Suprapubic skin (tissue), 4 donors: ENCODE measurements at places on chromosomes 5 and 9. TPM values are rescaled to one million over a fixed set of nuclear protein-coding genes. Genes with fewer than 3 reads are reported as not detected.

GRCh38 chr5:50691399-50692016 is 25.1 kb downstream of the PARP8 start:
- H3K27ac ChIP-seq: no peak overlapping the region
- H3K27me3 ChIP-seq: no peaks in the 10 kb centered on the region
- no peak overlapping the region for H3K4me3 ChIP-seq
- no peaks in the 10 kb centered on the region for H3K36me3 ChIP-seq
- H3K4me1 ChIP-seq: no peaks in the 10 kb centered on the region
- DNase-seq: no peak

- H3K4me1 ChIP-seq: no peaks in the 10 kb centered on the region
- H3K27ac ChIP-seq: no peak overlapping the region
- no peak overlapping the region for H3K4me3 ChIP-seq
- H3K36me3 ChIP-seq: no peaks in the 10 kb centered on the region
Measured at GRCh38 chr5:7261049-7261448, 134.9 kb upstream of the ADCY2 start.

Gene GLRX
- 30.9 TPM for total RNA-seq

DNA sequence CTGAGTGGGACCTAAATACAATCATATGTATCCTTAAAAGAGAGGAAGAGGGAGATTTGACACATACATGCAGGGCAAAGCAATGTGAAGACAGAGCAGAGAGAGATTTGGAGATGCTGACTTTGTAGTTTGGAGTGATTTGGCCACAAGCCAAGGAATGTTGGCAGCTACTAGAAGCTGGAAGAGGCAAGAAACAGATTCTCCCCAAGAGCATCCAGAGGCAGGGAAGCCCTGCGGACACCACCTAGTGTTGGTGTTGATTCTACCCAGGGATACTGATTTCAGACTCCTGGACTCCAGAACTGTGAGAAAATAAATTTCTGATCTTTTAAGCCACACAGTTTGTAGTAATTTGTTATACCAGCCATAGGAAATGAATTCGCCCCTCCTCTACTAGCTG is 64.9 kb upstream of the OSMR start:
- no peaks in the 10 kb centered on the region for H3K27me3 ChIP-seq
- H3K27ac ChIP-seq: no peak overlapping the region
- peak; percentile 90 for DNase-seq
- H3K4me1 ChIP-seq: peaks cover 27% of the 10 kb centered on the region

DNA sequence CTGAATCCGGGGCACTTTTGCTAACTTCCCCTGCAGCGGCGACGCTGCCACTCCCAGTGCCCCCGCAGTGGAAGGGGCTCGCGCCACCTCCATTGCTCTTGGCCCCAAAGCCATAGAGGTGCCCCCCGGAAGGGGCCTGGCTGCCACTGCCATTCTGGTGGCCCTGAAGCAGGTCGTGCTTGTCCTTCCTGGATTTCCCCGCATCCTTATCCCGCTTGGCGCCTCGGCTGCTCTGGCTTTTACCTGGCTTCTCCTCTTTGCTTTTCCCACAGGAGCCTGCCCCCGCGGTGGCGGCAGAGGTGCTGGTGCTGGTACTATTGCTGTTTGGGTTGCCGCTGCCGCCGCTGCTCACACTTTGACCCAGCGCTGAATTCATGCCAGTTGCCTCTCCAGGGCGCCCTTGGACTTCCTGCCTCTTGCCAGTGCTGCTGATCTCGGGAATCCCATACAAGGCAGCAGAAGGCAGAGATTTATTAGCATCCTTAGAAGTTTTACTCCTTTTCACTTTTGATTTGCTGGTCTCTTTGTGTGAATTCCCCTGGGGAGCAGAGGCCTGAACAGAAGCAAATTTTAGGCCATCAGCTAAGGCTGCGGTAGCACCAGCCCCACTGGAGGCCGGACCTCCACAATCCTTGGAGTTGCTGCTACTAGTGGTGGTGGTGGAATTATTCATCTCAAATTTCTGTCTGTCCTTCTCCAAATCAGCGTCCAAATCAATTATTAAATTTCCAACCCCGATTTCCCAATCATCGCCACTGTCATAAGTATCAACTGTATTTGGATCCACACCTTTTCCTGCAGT is 2.1 kb downstream of the ZNF608 start:
- peaks cover 62% of the 10 kb centered on the region for H3K4me1 ChIP-seq
- DNase-seq: no peak
- peak overlapping the region; percentile 53 for H3K4me3 ChIP-seq
- peaks cover 10% of the 10 kb centered on the region for H3K27me3 ChIP-seq
- peak overlapping the region; percentile 88 for H3K27ac ChIP-seq
- no peaks in the 10 kb centered on the region for H3K36me3 ChIP-seq

Gene TRMO
- total RNA-seq: 47.2 TPM

Gene ENHO
- total RNA-seq: 0.65 TPM

DNA sequence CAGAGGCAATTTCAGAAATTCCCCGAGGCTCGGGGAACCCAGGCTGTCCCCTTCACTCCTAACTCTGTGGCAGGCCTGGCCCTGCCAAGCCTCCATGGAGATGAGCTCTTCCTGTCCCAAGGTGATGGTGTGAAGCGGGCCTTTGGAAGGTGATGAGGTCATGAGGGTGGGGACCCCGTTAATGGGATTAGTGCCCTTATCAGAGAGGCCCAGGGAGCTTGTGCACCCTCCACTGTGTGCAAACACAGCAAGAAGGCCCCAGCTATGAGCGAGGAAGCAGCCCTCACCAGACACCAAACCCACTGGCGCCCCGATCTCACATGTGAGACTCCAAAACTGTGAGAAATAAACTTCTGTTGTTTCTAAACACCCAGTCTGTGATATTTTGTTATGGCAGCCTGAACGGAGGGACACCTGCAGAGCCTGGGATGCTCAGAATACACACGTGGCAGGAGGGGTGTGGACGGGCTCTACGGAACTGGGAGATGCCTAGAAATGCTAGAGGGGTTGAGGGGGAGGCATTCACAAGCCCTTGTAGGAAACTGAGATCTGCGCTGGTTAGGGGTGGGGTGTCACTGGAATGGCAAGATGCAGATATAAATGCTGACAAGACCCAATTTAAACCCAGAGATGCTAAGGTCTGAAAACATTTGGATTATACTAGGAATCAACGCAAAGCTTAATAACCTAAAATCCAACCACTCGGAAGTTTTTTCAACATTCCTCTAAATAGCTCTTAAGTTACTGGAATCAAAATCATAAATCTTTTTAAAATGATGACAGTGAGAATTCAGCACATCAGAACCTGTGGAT is 46.9 kb downstream of the ADAMTS2 start:
- H3K4me1 ChIP-seq: peaks cover 19% of the 10 kb centered on the region
- peak; percentile 22 for DNase-seq
- H3K4me3 ChIP-seq: no peak overlapping the region
- H3K27ac ChIP-seq: no peak overlapping the region

GRCh38 chr9:100756217-100756616 is 178.3 kb downstream of the CAVIN4 start:
- no peak overlapping the region for H3K27ac ChIP-seq

DNA sequence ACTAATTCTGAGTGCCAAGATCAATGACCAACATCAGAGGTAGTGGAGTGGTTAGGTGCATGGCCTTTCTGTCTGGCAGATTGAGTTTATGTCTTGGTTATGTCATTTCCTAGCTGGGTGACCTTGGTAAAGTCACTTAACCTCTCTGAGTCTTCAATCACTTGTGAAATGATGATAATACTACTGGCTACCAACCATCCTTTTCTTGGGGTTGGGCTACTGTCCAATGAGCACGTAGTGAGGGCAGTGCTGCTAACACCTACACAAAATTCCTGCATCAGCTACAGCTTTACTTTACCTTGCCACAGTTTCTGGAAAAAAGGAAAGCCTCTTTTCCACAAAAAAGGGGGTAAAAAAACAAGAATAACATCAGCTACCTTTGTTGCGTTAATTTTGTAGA is 12.4 kb downstream of the IL12B start:
- no peaks in the 10 kb centered on the region for H3K4me1 ChIP-seq
- no peak overlapping the region for H3K27ac ChIP-seq
- DNase-seq: no peak
- no peaks in the 10 kb centered on the region for H3K36me3 ChIP-seq

GRCh38 chr5:102231693-102232619 is 64.1 kb downstream of the SLCO4C1 start:
- no peaks in the 10 kb centered on the region for H3K27me3 ChIP-seq
- no peaks in the 10 kb centered on the region for H3K4me1 ChIP-seq
- H3K27ac ChIP-seq: no peak overlapping the region
- DNase-seq: no peak
- H3K36me3 ChIP-seq: no peaks in the 10 kb centered on the region

- DNase-seq: no peak
- no peak overlapping the region for H3K27ac ChIP-seq
- H3K4me3 ChIP-seq: no peak overlapping the region
Measured at GRCh38 chr9:33942471-33943083, 106.1 kb downstream of the UBAP2 start.

Gene SARDH
- 0.32 TPM for total RNA-seq

DNA sequence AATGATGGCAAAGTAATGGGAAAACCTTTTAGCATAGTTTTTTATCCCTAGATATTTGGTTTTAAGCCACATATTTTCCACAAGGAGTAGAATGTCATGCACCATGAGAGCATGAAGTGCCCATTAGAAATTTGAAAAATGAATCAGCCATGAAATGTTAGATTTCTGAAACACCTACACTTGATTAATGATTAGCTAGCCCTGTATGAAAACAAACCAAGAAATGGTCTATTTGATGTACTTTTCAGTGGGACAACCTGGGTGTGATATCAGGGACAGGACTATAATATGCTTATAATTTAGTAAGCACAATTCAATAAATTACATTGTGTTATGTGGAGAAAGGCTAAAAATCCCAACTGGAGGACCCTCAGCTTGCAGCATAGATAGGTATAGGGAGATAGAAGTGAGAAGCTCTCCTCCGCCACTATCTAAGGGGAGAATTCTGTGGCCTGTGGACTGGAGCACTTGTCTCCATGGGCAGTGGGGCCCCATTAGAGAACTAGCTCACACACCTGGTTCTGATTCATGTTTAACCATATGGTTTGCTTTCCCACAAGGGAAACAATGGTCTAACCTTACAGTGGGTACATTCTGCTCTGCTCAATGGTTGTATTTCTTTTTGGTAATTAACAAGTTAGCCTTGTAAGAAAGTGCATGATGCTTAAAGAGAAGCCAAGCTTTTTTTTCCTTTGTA is 35.2 kb downstream of the NUP214 start:
- DNase-seq: no peak
- H3K36me3 ChIP-seq: peaks cover 86% of the 10 kb centered on the region
- H3K4me1 ChIP-seq: no peaks in the 10 kb centered on the region

DNA sequence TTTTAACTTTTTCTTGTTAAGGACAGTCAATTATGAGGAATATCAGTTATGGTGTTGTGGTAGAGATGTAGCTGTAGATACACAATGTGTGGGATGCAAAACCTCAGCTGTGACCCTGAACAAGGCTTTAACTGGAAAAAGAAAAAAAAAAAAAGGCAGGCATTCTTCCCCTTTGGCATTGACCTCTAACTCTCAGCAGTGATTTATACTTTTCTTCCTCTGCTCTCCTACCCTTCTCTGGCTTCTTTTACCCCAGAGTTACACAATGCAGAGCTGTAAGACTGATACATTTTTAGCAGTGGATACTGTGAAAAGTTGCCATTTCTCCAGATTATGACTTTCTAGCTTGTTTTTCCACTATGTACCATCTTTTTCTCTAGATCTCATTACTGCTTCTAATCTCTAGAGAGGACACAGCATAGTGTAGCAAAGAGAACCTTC is 2.0 kb downstream of the CTNNAL1 start:
- DNase-seq: no peak
- H3K36me3 ChIP-seq: no peaks in the 10 kb centered on the region
- peak overlapping the region; percentile 53 for H3K27ac ChIP-seq
- H3K27me3 ChIP-seq: no peaks in the 10 kb centered on the region

Gene HOMER1
- total RNA-seq: 6.8 TPM

DNA sequence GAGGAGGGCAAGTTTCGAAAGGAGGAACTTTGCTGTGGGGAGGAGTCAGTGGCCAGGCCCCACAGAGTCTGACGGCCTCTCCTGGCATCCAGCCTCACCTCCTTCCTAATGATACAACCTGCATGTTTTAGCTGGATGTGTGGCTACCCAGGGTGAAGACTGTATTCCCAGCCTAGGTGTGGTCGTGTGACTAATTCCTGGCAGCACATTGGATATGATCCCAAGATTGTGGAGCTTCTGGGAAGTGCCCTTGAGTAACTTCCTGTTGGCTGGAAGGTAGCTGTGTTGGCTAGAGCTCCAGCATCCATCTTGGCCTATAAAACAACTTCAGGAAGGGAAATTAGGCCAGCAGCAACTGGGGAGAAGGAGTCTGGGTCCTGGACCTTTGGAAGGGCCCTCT is 19.0 kb upstream of the LPCAT1 start:
- no peaks in the 10 kb centered on the region for H3K36me3 ChIP-seq
- DNase-seq: peak; percentile 63

Gene CARD19
- 62.0 TPM for total RNA-seq

- no peaks in the 10 kb centered on the region for H3K4me1 ChIP-seq
- H3K36me3 ChIP-seq: no peaks in the 10 kb centered on the region
- no peaks in the 10 kb centered on the region for H3K27me3 ChIP-seq
- H3K27ac ChIP-seq: no peak overlapping the region
- no peak overlapping the region for H3K4me3 ChIP-seq
Measured at GRCh38 chr5:52705720-52706119, 82.0 kb upstream of the ITGA1 start.

Gene DRD1
- not detected for total RNA-seq

DNA sequence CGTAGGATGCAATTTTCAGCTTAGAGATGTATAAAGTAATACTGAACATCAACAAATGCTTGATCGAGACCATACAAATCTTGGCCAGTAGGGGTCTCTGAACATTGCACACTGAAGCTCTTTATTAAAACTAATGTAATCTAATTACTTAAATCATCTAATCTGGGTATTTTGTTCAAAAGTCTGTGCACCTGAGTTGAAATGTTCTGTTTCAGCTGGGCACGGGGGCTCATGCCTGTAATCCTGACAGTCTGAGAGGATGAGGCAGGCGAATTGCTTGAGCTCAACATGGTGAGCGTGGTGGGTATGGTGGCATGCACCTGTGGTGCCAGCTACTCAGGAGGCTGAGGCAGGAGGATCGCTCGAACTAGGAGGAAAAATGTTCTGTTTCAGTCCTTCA is 41.0 kb downstream of the ESM1 start:
- H3K27ac ChIP-seq: no peak overlapping the region
- no peak overlapping the region for H3K4me3 ChIP-seq
- no peaks in the 10 kb centered on the region for H3K4me1 ChIP-seq
- H3K27me3 ChIP-seq: no peaks in the 10 kb centered on the region
- DNase-seq: no peak

DNA sequence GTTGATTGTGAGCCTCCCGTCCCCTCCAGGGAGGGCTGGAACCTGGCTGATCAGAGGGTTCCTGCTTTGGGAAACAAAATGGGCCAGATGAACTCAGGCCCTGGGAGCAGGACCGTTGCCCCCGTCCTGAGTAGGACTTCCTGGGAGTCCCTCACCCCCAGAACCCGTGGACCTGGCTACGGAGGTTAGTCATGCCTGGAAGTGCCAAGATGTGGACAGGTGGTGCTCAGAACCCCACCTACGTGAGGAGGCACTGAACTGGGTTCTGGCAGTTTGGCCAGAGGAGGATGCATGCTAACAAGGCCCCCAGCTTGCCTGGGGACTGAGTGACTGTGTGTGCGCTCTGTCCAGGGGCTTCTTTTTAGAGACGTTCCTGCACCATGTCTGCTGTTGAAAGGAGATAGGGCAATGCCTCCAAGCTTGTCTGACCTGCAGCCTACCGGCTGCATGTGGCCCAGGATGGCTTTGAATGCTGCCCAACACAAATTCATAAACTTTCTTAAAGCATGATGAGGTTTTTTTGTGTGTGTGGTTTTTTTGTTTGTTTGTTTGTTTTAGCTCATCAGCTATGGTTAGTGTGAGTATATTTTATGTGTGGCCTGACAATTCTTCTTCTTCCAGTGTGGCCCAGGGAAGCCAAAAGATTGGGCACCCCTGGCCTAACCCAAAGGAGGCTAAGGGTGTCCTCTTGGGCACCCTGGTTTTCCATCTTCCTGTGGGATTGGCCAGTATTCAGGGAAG is 1.8 kb upstream of the DAB2IP start:
- peaks cover 3% of the 10 kb centered on the region for H3K27me3 ChIP-seq
- H3K27ac ChIP-seq: no peak overlapping the region
- peaks cover 30% of the 10 kb centered on the region for H3K4me1 ChIP-seq
- H3K4me3 ChIP-seq: no peak overlapping the region
- DNase-seq: no peak
